Stimulated activated CD8-positive, alpha-beta memory T cell treated with anti-CD3 and anti-CD28 coated beads, Interleukin-15, amount 100 ng/mL, for 4 hours (primary cell): ENCODE measurements at places on chromosomes 7 and 10.

DNA sequence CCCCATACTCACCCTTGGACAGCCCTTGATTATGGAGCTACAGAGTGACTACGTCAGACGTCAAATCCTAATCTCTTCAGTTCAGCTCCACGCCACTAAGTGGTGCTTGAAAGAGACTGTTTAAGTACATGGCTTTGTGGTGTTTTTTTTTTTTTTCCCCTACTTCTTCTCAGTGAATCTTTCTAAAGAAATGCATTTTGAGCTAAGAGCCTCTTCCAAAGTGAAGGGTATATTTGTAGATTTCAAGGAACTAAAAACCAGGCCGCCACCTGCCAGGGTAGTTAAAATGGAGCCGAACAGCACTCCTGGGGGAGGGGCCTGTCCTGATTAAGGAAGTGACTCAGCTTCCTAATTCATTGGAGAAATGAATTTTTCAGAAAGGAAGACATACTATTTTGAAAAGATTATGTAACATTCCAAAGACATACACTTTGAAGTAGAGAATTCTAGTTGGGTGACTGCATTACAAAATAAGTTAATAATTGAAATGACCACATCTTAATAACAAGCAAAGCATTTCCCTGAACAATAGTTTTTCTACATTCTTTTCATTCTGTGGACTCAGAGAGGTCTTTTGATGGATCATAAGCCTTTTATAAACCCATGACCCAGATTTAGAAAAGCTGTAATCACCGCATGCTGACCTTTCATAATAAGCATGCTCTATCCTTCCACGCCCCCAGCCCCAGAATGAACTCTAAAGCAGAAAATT, 20.6 kb upstream of the VPS41 start:
- no peak for DNase-seq

- DNase-seq, result no peak
Observed at GRCh38 chr7:117185124-117185523, 137.7 kb downstream of the WNT2 start.

- DNase-seq, result no peak
Observed at GRCh38 chr10:119098576-119098975, 5.3 kb upstream of the DENND10 start.

DNA sequence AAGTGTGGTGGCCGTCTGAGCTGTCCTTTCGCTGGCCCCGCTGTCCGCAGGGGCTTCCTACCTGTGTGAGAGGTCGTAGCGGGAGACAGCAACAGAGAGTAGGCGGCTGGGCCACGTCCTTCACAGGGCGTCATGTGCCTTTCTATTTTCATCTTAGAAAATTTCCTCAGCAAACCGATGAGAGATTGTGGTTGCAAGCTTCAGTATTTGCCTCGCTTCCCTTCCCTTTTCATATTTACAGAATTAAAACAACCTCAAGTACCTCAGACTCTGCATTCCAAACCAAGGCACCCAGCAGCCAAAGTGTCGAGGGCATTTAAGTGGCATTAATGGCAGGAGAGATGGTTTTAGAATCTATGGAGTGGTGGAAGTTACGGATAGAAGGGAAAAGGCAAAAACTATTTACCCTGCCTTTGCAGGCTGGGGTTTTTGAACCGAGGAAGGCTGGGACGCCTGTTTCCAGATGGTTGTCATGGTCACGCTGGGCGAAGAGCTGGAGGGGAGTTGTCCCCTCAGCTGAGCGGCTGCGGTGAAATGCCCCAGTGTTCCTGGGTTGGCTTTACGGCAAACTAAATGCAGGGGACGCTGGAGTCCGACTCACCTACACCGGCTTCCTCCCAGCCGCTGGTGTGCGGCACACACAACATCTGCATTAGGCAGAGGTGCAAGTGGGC, 41.9 kb downstream of the WIPI2 start:
- no peak for DNase-seq

DNA sequence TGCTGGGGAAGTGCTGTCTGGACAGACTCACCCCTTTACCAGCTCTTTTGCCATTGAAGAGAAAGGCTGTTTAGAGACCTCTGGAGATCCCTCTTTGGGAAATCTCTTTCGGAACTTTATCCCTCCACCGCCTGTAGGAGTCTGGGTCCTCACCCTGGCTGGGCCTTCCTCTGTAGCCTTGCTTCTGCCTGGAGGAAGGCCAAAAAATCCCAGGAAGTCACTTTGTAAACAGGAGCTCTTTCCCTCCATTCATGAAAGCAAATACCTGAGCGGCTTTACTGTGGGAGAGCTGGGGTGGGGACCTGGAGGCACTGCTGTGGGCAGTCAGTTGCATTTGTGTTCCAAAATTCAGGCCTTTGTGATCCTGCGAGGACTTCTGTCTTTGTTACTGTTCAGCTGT, 126.2 kb downstream of the KLF6 start:
- DNase-seq, result no peak

DNA sequence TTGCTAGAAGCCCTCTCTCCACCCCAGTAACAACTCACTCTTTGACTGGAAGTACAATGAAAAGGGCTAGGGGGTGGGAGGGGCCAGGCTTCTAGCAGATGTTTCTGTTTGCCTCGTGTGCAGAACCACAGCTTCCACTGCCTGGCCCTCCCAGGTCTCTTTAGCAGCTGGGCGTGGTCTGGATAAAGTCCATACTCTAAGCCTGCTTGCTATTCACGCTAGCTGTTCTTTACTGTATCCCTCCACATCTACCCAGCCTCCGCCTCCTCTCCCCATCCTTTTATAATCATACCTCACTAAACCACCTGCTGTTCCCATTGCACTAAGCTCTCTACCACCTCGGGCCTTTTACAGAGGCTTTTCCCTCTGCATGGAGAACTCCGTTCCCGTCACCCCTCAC, 288.8 kb downstream of the CAMK1D start:
- DNase-seq, result no peak

DNA sequence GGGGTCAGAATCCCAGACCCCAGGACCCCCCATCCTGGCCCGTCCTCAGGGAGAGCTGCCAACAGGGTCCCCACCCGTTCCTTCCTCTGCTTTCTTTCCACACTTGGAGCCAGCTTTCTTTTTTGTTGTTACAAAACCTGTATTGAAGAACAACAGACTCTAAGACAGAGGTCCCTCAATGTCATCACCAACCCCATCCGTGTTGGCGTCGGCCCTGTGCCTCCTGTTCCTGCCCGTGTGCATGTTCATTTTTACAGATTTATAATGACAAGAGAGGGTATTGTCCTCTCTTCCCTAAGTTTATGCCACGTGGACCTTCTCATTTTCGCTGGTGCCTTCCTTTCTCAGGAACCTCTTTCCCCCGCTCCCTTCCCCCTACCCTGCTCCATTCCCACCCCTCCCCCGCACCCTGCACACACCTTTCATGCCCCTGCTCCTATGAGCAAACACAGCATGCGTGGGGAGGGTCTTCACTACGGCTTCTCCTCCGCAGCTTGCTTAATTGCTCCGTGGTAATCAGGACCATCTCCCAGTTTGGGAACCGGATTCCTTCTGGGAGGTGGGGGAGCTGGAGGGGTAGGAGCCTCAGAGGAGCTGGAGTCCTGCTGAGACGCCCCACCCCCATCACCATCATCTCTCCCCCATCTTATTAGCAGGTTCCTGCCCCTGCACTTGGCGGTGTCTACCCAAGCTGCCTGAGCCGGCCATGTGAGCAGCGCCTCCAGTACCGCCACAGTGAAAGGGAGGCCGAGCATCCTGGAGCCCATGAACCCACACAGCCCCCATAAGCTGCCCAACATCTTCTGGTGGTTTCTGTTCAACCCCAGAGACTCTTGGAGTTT, 88.0 kb upstream of the INSIG1 start:
- DNase-seq, result no peak

DNA sequence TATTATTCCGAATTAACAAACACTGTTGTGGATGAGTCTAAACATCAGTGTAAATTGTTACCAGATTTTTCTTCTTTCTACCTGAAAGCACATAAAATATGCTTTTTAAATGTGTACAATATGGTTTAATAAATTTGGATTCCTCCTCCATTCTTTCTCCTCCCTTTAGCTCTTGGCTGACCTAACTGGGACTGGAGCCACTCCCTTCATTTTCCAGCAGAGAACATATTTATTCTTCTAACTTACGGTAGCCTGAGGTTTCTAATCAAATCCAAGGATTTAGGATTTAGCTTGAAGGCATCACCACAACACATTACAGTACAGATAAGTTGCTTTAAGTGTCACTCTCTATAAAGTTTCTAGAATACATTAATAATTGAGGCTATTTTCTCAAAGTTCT, 88.2 kb upstream of the SEMA3C start:
- no peak for DNase-seq

DNA sequence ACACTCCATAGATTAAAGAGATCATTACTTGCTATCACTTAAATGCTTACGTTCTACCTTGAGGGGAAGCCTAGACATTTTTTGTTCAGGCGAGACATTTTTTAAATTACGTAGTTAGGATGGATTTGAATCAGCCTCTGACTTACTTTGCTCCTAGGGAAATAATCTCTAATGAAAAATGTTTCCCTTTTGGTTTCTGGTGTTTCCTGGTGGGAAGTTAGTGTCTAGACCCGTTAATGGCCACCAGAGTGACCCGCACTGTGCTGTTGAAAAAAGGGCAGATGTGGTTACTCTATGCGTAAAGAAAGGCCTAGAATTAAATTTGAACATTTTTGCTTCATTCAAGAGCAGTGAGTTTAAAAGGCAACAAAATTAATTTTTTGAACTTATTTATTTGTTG, 3.8 kb downstream of the ZNF365 start:
- DNase-seq, result no peak

DNA sequence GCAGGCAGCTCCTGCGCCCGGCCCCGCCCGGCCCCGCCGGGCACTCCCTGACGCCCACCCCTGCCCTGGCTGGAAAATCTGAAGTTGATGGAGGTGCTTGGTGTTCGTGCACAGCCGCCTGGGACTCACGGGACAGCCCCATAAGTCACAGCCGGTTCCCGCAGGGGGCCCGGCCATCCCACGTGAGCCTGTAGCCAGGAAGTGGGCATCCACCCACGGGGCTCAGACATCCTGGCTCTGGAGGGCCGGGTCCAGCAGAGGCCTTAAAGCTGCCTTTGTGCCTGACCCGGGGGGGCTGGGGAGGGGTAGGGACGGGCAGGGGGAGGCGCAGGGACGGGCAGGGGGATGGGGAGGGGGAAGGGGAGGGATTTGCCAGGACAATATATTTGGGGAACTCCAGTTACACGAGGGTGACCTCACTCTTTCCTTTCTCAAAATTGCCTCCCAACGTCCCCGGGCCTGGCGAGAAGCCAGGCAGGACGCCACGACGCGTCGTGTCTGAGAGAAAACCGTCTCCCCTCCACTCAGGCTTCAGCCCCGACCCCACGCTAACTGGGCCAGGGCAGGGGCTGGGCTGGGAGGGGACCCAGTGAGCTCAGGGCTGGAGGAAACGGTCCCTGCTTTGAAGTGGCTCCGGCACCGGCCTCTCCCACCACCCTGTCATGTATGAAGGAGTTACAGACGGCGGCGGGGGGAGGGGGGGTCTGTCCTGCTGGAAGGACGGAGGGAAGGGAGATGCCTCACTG, 82.1 kb upstream of the PDGFA start:
- DNase-seq, result peak; percentile 86

- DNase-seq, result no peak
Observed at GRCh38 chr7:122691569-122692235, 7.2 kb downstream of the RNF133 start.

DNA sequence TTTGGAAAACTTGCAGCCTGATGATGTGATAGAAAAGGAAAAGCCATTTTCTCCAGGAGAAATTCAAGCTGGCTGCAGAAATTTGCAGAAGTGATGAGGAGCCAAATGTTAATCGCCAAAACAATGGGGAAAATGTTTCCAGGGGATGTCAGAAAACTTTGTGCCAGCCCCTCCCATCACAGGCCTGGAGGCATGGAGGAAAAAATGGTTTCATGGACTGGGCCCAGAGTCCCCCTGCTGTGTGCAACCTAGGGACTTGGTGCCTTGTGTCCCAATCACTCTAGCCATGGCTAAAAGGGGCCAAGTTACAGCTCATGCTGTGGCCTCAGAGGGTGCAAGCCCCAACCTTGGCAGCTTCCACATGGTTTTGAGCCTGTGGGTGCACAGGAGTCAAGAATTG, 41.0 kb downstream of the ADD3 start:
- DNase-seq, result no peak

DNA sequence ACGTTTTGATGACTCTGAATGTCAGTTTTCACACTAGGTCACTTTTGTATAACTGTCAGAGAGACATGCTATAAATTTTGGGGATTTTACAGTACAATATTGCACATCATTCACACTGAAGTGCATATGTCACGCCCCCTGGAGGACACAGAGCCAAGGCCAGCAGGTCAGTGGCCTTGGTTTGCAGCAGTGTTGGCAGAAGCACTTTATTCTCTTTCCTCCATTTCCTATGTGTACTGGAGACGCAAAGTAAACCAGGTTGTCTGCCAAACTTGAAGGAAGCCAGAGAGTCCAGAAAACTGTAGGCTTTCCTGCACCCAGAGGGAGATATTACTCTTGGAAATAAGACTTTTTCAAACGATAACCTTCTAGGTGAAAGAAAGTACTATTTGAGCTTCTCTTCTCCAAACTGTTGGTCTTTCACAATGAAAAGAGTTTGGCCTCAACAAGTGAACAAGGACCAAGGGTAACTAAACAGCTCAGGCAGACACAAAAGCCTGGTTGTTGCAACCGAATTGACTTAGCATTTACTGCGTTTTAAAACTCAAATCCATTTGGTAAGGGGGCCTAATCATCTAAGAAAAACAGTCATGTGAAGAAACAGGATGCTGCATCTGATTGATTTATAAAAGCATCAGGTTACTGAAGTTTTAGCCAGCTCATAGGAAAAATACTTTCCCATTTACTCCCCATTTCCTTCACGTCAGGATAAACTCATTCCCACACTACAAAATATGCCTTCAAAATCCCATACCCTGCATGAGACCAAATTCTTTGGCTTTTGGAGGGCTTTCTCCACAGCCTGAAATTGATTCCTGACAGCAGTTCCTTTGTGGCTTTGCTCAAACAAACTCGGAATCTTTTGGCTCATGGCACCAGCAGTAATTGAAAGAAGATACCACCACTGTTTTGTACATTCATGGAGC, 83.0 kb upstream of the SEC61G start:
- no peak for DNase-seq

- DNase-seq, result no peak
Observed at GRCh38 chr7:1934017-1934416, 263.9 kb downstream of the ELFN1 start.

DNA sequence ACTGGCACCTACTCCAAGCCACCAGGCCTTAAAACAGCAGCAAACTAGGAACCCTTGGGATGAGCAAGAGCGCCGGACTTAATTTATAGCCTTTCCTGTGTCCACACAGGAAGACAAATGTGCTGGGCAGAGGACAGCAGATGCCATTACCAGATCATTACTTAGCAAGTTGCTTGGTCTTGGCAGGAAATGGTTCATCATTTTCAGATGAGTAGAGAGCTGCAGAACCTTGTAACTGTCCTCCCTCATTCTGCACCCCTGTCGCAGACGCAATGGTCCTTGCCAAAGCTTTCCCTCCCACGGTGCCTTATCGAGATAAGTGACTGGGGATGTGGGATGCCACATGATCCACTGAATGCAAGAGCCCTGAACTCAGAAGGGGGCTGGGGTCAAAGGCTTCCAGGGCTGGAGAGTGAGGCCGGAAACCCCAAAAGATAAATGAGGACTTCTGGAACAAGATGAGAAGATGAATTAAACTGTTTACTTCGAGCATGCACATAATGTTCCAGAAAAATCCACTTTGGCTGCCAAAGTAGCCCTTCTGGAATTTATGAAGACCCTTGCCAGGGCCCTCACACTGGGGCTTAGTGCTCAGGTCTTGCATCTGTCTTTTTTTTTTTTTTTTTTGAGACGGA, 145.6 kb upstream of the ZNF32 start:
- DNase-seq, result no peak

GRCh38 chr7:45993621-45994020, 72.5 kb upstream of the IGFBP3 start:
- no peak for DNase-seq

- DNase-seq, result no peak
Observed at GRCh38 chr7:2934211-2934731, 90.2 kb upstream of the GNA12 start.

GRCh38 chr7:142012825-142013511, 17.3 kb downstream of the MGAM start:
- DNase-seq, result no peak
